ENCODE measurements at places on chromosomes 2 and 18. TPM values are rescaled to one million over a fixed set of nuclear protein-coding genes. Genes with fewer than 3 reads are reported as not detected.

Gene NETO1
- total RNA-seq = not detected

Gene SERPINB13
- not detected for total RNA-seq

Gene KYNU
- 44.5 TPM for total RNA-seq

Gene NAGK
- 32.6 TPM for total RNA-seq

Gene KLHL14
- not detected for total RNA-seq

Gene CDK15
- total RNA-seq = not detected

Gene CFC1
- not detected for total RNA-seq

Gene TGFA
- 36.4 TPM for total RNA-seq

Gene CDH20
- not detected for total RNA-seq

- H3K4me1 ChIP-seq = no peaks in the 10 kb centered on the region
- no peak overlapping the region for H3K4me3 ChIP-seq
- no peaks in the 10 kb centered on the region for H3K36me3 ChIP-seq
Observed at GRCh38 chr18:55189972-55190371, 230.7 kb upstream of the CCDC68 start.

- no peak overlapping the region for H3K27ac ChIP-seq
- H3K36me3 ChIP-seq = no peaks in the 10 kb centered on the region
- H3K27me3 ChIP-seq = no peaks in the 10 kb centered on the region
- no peaks in the 10 kb centered on the region for H3K4me1 ChIP-seq
Observed at GRCh38 chr2:159183346-159183745, 103.2 kb downstream of the WDSUB1 start.

GRCh38 chr2:223488814-223489213 is 113.3 kb downstream of the SCG2 start:
- H3K27me3 ChIP-seq = no peaks in the 10 kb centered on the region
- no peak overlapping the region for H3K4me3 ChIP-seq
- no peaks in the 10 kb centered on the region for H3K36me3 ChIP-seq
- no peak overlapping the region for H3K27ac ChIP-seq
- no peaks in the 10 kb centered on the region for H3K4me1 ChIP-seq
- DNase-seq = no peak

DNA sequence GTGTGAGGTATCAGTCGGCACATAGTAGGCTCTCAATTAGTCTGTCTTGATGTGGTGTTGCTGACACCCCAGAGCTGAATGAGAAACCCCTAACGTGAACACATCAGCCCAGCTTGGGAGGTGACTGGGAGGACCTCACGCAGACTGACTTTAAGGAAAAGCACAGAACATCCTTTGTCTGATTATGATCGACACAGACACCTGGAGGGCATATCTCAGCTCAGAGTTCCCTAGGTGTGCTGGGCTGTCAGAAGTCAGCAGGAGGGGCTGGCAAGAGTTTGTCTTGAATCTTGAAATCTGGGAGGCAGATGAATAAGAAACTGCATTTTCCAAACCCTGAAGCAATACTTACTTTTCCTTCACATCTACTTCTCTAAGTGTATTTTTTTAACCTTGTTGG is 16.8 kb upstream of the MYCN start:
- H3K27ac ChIP-seq = no peak overlapping the region
- no peaks in the 10 kb centered on the region for H3K4me1 ChIP-seq
- DNase-seq = no peak
- H3K4me3 ChIP-seq = no peak overlapping the region
- H3K27me3 ChIP-seq = peaks cover 74% of the 10 kb centered on the region

DNA sequence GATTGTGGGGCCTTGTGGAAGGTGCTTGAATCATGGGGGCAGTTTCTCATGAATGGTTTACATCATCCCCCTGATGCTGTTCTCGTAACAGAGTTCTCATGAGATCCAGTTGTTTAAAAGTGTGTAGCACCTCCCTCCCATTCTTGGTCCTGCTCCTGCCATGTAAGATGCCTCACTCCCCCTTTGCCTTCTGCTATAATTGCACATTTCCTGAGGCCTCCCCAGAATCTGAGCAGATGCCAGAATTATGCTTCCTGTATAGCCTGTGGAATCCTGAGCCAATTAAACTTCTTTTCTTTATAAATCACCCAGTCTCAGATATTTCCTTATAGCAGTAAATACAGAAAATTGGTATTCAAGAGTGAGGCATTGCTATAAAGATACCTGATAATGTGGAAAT is 15.6 kb upstream of the WDR75 start:
- no peak overlapping the region for H3K27ac ChIP-seq
- no peak for DNase-seq
- H3K27me3 ChIP-seq = no peaks in the 10 kb centered on the region
- H3K36me3 ChIP-seq = no peaks in the 10 kb centered on the region
- no peak overlapping the region for H3K4me3 ChIP-seq

DNA sequence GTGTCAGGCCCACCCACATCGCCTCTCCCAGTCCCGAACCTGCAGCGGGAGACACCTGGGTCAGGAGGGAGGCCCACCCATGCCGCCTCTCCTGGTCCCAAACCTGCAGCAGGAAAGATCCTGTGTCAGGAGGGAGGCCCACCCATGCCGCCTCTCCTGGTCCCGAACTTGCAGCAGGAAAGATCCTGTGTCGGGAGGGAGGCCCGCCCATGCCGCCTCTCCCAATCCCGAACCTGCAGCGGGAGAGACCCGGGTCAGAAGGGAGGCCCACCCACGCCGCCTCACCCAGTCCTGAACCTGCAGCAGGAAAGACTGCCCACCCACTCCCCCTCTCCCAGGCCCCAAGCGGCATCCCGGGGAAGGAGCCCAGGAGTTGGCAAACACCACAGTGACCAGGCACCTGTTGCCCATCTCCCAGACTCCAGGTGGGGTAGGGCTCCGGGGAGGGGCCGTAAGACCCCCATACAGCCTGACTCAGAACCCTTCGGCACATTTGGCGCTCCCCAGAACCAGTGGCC is 7.8 kb downstream of the SLC66A2 start:
- no peaks in the 10 kb centered on the region for H3K36me3 ChIP-seq
- H3K4me1 ChIP-seq = peaks cover 10% of the 10 kb centered on the region

DNA sequence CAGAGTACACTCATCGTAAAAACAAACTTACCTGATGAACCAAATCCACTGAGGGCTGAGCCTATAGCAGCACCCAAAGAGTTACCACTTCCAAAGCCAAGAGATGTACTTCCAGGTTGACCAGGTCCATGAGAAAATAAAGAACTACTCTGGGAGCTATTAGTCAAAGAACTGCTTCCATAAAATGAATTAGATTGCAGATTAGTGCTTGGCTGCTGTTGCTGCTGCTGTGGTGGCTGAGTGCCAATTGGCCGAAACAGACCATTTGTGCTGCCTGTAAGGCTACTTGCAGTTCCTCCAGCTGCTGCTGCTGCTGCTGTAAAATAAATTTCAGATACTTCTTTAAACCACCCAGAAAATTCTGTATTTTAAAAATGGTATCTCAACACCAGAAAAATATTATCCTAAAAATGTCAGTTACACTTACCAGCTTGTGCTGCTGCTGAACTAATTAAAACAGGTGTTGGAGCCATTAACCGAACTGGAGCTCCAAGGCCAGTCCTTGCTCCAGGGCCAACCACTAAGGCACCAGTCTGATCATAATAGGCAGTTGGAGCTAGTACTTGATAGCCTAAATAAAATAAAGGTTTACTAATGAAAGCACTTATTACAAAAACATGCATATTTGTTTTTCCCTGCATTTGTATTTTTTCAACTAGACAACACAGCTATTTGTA is 58.1 kb upstream of the SDC1 start:
- no peaks in the 10 kb centered on the region for H3K27me3 ChIP-seq
- DNase-seq = no peak
- H3K4me3 ChIP-seq = no peak overlapping the region
- peaks cover 65% of the 10 kb centered on the region for H3K36me3 ChIP-seq
- no peak overlapping the region for H3K27ac ChIP-seq

- no peak for DNase-seq
- H3K36me3 ChIP-seq = no peaks in the 10 kb centered on the region
- H3K27me3 ChIP-seq = no peaks in the 10 kb centered on the region
- no peaks in the 10 kb centered on the region for H3K4me1 ChIP-seq
- H3K4me3 ChIP-seq = no peak overlapping the region
Observed at GRCh38 chr2:135546436-135546835, 15.2 kb downstream of the R3HDM1 start.

- no peak overlapping the region for H3K4me3 ChIP-seq
- no peak for DNase-seq
- no peaks in the 10 kb centered on the region for H3K4me1 ChIP-seq
- no peak overlapping the region for H3K27ac ChIP-seq
Observed at GRCh38 chr2:143725400-143725799, 596.2 kb downstream of the ARHGAP15 start.

Measured in PC-9 (cell line).